Stimulated activated CD4-positive, alpha-beta T cell treated with anti-CD3 and anti-CD28 coated beads, Interleukin-1b, Interleukin-23, amount 100 ng/mL, for 4 hours (primary cell): ENCODE measurements at places on chromosomes 3 and 15.

DNA sequence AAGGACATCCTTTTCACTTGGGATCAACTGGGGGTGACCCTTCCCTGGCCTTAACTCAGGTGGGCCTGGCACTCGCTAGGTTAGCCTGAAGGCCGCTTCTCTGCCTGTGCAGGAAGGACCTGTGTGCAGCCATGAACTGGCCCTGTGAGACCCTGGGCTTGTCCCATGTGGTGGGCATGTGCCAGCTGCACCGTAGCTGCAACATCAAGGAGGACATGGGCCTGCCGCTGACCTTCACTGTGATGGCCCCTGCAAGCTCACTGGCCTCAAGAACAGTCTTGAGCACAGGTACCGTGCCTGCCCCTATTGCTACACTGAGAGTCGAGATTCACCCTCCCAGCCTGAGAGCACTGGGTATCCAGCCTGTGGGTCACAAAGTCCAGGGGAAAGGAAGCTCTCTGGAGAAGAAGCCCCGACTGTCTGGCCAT is 43.0 kb downstream of the SAXO2 start:
- no peak for DNase-seq

DNA sequence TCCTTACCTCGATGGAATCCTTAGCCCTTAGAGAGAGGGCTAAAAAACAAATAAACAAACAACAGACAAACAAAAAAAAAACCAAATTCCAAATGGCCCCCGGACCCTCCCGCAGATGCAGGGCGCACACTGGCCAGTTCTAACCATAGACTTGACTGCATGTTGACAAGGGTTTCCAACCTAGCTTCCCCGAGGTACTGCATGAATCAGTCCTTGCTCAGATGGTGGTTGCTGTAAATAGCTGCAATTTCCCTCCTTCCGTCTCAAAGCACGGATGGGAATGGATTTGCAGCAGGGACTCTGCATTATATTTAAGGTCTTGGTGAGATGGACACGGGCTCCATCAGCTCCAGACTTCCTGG is 162.8 kb downstream of the CD47 start:
- no peak for DNase-seq

DNA sequence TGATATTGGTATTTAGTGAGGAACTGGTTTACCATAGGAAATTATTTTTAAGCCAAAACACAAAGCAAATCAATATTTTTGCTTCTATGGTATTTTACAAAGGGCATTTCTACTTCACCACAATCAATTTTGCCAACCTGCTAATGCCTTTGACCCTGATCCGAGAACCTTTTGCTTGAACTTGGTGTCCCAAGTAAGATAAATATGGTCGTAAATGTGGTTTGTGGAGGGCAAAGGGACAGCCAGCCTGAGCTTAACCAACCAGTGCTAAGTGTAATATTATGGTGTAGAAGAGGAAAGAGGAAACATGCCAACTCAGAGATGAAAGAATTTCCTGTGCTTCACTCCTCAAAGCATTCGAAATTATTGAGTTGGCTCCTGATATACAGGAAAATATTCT is 148.4 kb downstream of the C3orf38 start:
- no peak for DNase-seq

DNA sequence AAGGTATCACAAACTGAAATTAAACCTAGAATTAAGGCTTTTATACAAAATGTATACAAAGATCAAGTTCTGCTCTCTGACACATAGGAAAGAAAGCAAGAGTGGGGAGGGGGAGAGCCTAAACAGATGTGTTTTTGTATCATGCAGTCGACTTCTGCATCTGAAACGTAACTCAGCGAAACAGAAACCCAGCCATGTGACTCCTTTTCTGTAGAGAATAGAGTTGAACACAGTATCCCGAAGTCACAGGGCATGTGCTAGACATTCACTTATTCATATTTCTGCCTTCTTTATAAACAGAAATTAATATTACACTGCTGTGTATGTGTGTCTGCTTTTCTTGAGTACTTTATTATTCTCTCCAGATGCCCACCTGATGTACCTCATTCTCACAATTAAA is 121.0 kb downstream of the PDZRN3 start:
- DNase-seq, result no peak

GRCh38 chr3:62582495-62583172 is 209.3 kb upstream of the FEZF2 start:
- DNase-seq, result no peak
